ENCODE measurements at places on chromosomes 11 and 22.

GRCh38 chr11:15903246-15903645 is 453.1 kb downstream of the SOX6 start:
- no peak for DNase-seq

GRCh38 chr11:47886096-47886495 is 37.9 kb upstream of the NUP160 start:
- no peak for DNase-seq

GRCh38 chr11:35419830-35420333 is 524 bp upstream of the SLC1A2 start:
- DNase-seq: peak; percentile 77

DNA sequence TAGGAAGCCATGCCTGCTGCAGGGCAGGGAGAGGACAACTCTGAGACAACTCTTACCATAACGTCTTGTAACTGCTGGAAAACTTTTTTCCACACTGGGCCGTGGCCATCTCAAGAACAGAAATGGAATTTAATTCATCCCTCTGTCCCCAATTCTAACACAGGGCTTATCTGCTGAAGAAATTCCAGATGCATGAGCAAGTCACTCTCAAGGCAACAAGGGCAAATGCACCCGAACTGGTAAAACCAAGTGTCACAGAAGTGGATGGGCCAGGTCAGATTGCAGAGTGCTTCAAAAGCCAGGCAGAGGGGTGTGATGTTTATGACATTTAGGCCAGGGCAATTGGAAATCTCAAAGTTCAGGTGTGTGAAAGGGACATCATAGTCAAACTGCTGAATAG is 7.4 kb downstream of the SMPD1 start:
- DNase-seq: no peak

GRCh38 chr11:121071846-121072450 is 29.1 kb upstream of the TECTA start:
- DNase-seq: no peak

DNA sequence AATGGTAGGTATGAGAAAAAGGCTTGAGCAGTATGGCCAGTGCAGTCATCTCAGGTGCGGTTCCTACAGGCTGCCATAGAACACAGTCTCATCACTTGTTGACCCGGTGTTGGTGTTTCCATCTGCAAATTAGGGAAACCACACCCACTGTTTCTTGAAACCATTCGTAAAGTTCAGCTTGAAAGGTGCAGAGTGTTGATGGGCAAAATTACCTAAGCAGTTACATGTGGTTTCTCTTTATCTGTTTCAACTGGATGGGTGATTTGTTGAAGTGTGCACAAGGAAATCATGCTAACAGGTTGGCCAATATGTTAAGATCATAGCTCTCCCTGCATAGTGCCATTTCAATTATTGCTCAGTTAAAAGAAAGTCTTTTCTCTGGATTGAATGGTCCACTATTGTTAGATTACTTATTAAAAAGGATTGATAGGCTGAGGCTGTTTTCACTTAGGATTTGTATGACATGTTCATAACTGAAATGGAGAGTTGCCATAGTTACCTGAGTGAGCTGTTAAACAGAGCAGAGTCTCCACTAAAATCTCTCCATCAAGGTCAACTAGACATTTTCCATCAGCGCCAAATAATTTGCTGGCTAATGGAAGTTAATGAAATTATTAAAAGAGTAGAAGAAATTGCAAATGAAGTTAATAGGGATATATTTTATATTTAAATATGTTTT is 203.1 kb upstream of the MTMR2 start:
- DNase-seq: no peak
